ENCODE measurements at places on chromosomes 3 and 15.

DNA sequence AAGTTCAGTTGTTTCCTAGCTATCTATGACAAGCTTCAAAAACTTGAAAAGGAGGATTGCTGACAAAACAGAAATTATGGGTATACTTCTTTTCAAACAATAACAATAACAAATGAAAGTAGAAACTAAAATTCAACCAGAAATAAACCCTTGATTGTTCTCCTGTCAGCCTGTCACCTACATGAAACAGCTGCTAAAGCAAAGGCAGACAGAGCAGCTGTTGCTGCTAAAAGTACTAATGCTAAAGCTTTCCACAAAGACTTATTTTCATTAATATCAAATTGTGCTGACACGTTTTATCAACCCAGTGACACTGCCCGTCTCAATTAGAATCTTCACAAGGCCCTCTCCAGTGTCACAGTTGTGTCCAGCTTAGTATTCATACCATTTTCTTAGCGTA, 533.2 kb upstream of the GBE1 start:
- DNase-seq, result no peak

- DNase-seq, result no peak
Measured at GRCh38 chr15:44668921-44669320, 5.5 kb upstream of the SPG11 start.

- no peak for DNase-seq
Measured at GRCh38 chr3:151852074-151852811, 21.2 kb upstream of the SUCNR1 start.

DNA sequence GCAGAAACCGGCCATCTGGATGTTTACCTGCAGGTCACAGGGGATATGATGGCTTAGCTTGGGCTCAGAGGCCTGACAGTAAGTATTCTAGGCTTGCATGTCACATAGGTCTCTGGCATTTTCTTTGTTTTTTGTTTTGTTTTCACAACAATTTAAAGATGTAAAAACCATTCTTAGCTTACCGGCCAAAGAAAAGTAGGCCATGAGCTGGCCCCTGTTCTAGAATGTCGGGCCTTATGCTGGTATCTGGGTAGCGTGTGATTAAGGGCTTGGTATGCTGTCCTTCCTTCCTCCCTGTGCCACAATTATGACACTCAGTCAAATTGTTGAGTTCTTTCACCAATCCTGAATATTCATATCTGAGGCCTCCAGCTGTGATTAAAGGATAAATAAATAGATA, 40.2 kb downstream of the C3orf85 start:
- no peak for DNase-seq

DNA sequence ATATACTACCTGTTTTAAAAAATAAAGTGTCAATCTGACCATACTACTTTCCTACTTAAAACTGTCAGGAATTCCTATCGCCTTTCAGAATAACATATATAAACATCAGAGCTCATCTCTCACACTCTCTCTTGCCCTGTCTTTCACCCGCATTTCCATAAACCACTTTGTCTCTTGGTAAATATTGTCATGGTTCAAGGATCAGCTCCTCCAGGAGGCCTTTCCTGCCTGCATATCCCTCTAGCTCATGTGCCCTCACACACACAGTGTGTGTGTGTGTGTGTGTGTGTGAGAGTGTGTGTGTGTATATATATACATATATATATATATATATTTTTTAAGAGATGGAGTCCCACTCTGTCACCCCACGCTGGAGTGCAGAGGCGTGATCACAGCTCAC, 6.7 kb downstream of the SUMF1 start:
- DNase-seq, result no peak
